ENCODE measurements at places on chromosomes 2 and 18. TPM values are rescaled to one million over a fixed set of nuclear protein-coding genes. Genes with fewer than 3 reads are reported as not detected.

CABLES1 gene
- 3.2 TPM for total RNA-seq

CD207 gene
- not detected for total RNA-seq

COL3A1 gene
- total RNA-seq = 105 TPM

SPTBN1 gene
- total RNA-seq = 361 TPM

Data from temporal lobe (tissue), 4 donors.